Cerebellum (tissue), 4 donors: ENCODE measurements at places on chromosomes 1 and 21.

DNA sequence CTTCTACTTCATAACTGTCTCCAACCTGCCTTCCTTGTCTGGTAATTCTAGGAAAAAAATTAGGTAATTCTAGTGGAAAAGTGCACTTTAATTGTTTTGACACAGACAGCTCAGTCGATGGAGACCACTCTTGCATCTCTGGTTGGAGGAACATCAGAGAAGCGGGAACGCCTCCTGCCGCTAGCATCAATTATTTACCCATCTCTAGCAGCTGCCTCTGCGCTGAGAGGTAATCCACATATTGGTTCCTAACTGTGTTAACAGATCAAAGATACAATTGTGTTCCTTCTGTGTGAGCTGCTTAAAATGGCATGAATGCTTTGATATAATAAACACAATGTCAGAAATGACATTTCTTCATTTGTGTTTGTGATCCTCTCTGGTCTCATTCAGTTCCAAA, 33.3 kb downstream of the C2CD2 start:
- DNase-seq: no peak

GRCh38 chr1:84885469-84885868, 7.5 kb downstream of the LPAR3 start:
- DNase-seq: no peak

GRCh38 chr1:165899461-165899941, 72.1 kb downstream of the UCK2 start:
- peak; percentile 50 for DNase-seq

DNA sequence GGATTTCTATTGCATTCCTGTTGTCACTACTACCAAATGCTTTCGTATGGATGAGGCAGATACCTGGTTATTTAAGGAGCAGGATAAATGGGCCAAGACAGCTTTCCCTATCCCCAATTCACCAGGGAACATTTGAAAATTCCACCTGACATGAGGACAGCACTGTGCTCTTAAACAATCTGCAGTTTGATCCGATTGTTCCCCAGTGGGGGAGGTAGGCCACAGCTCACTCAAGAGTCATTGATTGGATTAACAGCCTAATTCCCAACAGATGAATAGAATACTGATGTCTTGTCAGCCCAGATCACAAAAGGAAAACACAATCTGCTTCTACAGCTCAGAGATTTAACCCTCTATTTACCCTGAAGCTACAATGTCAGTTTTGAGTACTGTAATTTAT, 123.9 kb downstream of the LHX4 start:
- no peak for DNase-seq

- DNase-seq: peak; percentile 87
These were observed at the start of gene AMIGO1 for GRCh38 chr1:109509176-109510134. AMIGO1 (minus strand) TSS chr1:109509727; CDS start chr1:109508912, 815 bp downstream.
